Colonic mucosa (tissue), 4 donors: ENCODE measurements at places on chromosomes 6 and 20. TPM values are rescaled to one million over a fixed set of nuclear protein-coding genes. Genes with fewer than 3 reads are reported as not detected.

The FAM209B gene
- total RNA-seq: 0.37 TPM

The CST3 gene
- total RNA-seq: 606 TPM

The ZNF512B gene
- 1.9 TPM for total RNA-seq

The AIF1 gene
- 20.7 TPM for total RNA-seq

The RTEL1 gene
- total RNA-seq: 34.9 TPM

The FUT9 gene
- total RNA-seq: not detected

The HFE gene
- total RNA-seq: 11.8 TPM

The TXLNB gene
- total RNA-seq: 0.29 TPM

The BNIP5 gene
- 4.7 TPM for total RNA-seq

The GSS gene
- 83.4 TPM for total RNA-seq

The SPTLC3 gene
- total RNA-seq: 7.0 TPM

The EMILIN3 gene
- 0.20 TPM for total RNA-seq

The MRAP2 gene
- total RNA-seq: 7.3 TPM

The MATN4 gene
- 0.47 TPM for total RNA-seq

The GLP1R gene
- not detected for total RNA-seq

The BIRC7 gene
- not detected for total RNA-seq

The MYLK2 gene
- total RNA-seq: 0.20 TPM

- no peak for DNase-seq
Observed at GRCh38 chr20:58374906-58375758, 13.9 kb upstream of the VAPB start.

DNA sequence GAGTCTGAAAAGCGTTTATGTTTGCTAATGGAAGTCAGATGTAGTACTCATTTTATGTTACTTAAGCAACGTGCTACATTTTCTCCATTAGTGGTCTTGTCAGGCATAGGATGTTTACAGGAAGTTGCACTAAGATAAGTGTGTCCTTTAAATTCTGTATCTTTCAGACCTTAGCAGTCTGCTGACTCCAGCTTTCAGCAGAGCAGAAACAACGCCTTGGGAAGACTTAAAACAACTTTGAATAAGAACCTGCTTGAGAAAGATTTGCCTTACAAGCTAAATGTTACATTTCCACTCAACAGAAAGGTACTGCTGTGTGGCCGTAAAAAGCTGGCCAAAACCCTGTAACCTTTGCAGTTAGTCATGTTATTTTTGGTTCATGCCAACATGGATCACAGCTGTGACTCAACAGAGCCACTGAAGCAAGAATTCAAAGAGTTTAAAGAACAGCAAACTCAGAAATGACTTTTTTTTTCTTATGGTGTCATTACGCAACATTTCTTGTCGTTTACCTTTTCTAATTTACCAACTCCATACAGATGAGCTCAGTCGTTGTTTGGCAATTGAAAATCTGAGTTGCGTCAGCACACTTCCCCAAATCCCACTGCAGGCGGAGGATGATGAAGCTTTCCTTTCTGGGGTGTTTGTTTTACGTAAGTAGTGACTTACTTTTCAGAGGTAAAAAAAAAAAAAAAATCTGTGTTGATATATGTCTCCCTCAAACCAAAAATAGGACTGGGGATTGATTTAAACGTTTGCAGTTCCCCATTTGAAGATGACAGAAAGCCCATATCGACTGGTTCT lies 27.9 kb upstream of the BMP6 start:
- DNase-seq: no peak

DNA sequence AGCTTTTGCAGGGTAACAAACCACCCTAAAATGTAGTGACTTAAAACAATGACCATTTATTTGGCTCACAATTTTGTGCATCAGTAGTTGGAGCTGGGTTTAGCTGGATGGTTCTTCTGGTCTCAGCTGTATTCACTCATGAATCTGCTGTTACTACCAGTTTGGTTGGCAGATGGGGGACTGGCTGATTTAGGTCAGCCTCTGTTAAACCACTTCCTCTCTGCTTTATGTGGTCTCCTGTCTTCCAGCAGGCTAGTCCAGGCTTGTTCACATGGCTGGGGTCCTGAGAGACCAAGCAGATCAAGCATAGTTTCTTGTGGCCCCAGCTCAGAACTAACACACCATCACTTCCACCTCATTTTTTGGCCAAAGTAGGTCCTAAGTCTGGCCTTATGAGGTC lies 67.2 kb upstream of the LAMP5 start:
- no peak for DNase-seq

- DNase-seq: no peak
Observed at GRCh38 chr6:74646461-74646860, 559.4 kb downstream of the COL12A1 start.

DNA sequence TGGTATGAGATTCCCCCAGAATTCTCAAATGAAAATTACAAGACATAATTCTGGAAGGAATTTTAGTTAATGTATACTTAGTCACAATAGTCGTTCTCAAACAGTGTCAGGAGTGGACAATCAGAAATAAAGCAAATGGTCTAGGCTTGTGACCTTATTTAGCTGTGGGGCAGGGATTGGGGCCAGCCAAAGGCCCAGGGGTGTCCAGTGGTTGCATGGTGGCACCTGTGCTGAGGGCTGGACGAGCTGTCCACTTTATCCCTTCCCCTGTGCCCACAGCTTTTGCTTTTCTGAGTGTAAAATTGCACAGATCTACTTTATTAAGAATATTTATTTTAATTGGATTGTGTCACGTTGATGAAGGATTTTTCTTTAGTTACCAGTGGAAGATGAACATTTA lies 195.0 kb downstream of the ARID1B start:
- no peak for DNase-seq

- no peak for DNase-seq
Observed at GRCh38 chr6:83476971-83477370, 35.4 kb upstream of the PRSS35 start.

GRCh38 chr6:144718431-144718830 lies 433.3 kb downstream of the UTRN start:
- DNase-seq: no peak

DNA sequence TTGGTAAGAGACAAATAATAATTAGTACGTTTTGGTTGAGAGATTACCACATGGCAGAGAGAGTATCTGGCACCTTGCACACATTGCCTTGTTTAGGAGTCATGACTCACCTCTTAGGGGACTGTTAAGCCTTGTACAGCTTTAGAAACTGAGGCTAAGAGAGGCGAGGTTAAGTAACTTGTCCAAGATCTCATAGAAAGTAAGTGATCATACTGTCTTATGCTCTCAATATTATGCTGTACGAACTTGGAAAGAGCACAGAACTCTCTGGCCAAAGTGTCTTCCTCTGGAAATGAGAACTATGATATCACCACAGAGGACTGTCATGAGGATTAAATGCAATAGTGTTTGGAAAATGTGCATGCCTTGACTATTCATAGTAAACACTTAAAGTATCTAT lies 249.0 kb downstream of the UTRN start:
- no peak for DNase-seq

GRCh38 chr20:45911486-45912343 lies at the start of gene PLTP:
Gene PLTP (minus strand): TSS chr20:45912155. CDS start chr20:45911452, 703 bp downstream.
- DNase-seq: peak; percentile 63

- no peak for DNase-seq
Observed at GRCh38 chr6:35038076-35038475, 103.1 kb downstream of the TCP11 start.

- DNase-seq: no peak
Observed at GRCh38 chr6:133809406-133809805, 79.5 kb upstream of the TCF21 start.

GRCh38 chr6:116217069-116217468 lies 36.8 kb downstream of the TSPYL4 start:
- DNase-seq: no peak

- no peak for DNase-seq
Observed at GRCh38 chr6:24329451-24329850, 28.4 kb downstream of the DCDC2 start.

- no peak for DNase-seq
Observed at GRCh38 chr20:3146732-3147341, 12.8 kb downstream of the FASTKD5 start.

DNA sequence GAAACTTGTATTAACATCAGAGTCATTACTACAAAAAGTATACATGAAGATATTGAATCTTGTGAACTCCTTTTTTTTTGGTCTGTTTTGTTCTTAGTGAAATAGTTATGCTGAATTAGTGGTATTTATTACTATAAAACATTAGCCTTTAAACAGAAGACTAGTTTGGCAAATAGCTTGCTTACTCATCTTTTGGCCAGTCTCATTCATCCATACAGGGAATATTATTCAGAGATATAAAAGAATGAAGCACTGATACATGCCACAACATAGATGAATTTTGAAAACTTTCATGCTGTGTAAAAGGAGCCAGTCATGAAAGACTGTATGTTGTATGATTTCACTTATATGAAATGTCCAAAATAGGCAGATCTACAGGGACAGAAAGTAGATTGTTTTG lies 205.9 kb downstream of the ZFAND3 start:
- DNase-seq: no peak

DNA sequence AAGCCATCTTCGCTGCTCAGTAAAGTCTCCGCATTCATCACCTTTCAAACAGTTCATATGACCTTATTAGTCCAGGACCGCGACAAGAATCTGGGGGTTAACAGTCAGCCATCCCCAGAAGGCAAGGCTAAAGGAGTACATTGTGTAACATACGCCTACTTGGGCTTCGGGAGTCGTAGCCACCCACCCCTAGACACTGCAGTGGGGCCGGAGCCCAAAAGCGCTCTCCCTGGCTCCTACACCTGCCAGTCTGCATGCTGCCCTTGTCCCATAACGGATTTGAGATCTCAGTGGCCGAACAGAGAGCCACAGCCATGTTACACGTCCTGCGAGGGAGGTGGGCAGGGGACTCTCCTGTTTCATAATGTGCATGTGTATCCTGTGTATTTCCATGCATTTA lies 1405.5 kb downstream of the GRIK2 start:
- no peak for DNase-seq

DNA sequence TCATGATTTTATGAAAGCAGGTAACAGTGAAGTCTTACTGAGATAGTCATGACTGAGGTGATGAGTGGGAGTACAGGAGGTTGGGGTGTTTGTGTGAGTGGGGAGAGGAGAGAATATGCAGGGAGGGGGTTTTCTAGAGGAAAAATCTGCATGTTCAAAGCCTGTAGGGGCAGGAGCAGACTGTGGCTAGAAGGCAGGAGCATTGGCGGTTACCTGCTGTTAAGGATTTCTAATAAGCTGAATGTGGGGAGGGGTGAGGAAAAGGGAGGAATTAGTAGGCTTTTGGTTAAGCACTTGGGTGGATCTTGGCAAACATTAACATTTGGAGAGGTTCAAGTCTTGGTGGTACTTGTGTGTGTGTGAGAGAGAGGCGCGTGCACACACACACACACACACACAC lies 70.8 kb downstream of the EYA4 start:
- no peak for DNase-seq

- DNase-seq: no peak
Observed at GRCh38 chr6:3228771-3229565, 1.5 kb upstream of the TUBB2B start.

- no peak for DNase-seq
Observed at GRCh38 chr6:133495205-133495903, 254.2 kb downstream of the EYA4 start.

- no peak for DNase-seq
Observed at GRCh38 chr6:13624871-13625288, 9.7 kb downstream of the NOL7 start.

- peak; percentile 34 for DNase-seq
Observed at GRCh38 chr20:45044084-45044573, 56.8 kb downstream of the KCNS1 start.

GRCh38 chr20:49796600-49797343 lies 15.9 kb upstream of the SLC9A8 start:
- no peak for DNase-seq

- no peak for DNase-seq
Observed at GRCh38 chr20:47605673-47606413, 104.2 kb downstream of the NCOA3 start.

DNA sequence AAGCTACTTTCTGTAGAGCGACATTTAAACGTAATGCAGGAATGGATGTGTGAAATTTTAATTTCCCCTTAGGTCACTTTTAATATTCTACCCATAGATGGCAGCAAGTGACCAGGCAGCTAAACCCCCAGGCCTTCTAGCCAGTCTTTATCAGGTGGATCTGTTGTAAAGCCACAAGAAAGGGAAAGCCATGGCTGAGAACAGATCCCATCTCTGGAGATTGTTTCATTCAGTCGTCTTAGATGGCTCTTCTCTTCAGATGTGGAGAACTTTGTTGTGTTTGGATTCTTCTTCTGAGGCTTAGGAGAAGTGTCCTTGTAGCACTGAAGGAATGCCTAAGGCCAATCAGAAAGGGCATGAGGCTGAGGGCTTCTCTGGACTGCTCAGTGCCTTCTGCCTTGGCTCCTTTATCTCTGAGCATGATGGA lies 15.8 kb upstream of the RNF182 start:
- DNase-seq: peak; percentile 48

- no peak for DNase-seq
Observed at GRCh38 chr6:110310861-110311446, 47.2 kb downstream of the METTL24 start.
